T-helper 22 cell (primary cell): ENCODE measurements at places on chromosomes 7 and 10.

DNA sequence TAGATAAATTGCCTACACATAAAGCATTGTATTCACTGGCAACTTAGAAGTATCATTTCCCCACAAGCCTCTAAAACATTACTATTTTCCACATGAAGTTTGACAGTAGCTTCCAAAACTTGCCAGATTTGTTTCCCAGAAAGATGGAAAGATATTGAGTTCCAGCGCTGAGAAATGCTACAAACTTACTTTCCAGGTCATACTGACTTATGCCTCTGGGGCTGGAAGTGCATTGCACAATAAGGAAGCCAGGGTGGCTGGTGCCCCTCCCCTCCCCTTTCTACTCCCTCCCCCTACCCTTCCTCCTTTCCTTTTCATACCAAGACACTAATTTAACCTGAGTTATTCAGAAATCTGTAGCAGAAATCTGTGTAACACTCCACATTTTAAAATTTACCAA lies 212.6 kb downstream of the WDR37 start:
- DNase-seq, result no peak

GRCh38 chr10:52481986-52482555 lies 168.0 kb downstream of the DKK1 start:
- DNase-seq, result no peak

- DNase-seq, result no peak
Observed at GRCh38 chr7:84049071-84049836, 145.3 kb downstream of the SEMA3A start.

GRCh38 chr10:76543655-76544054 lies 1094.0 kb downstream of the KCNMA1 start:
- no peak for DNase-seq

DNA sequence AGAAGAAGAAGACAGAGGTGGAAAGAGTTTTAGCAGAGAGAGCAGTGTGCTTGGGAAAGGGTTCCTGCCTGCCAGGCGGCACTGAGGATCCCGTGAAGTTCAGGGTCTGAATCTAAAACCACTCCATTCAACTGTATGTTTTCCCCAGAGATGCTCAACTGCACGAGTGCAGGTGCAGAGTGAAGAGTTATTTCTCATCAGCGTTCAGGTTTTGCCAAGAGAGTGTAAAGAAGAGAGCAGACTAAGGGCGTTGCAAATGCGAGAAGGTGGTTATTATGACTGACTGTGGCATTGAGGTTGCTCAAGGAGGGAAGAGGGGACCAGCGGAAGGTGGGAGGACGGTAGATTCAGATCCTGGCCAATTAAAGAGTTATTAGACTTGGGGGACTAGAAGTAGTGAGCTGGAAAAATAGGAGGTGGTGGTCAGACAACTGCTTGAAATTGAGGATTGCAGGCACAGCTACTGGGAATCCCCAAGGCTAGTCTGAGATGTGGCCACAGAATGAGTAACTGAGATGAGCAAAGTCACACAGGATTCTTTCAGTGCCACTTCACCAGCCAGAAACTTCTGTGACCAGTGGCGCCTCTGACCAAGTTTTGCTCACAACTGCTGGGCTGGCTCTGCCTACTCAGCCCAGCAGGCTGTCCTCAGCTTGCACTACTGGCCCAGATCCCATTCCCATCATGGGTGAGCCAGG lies 29.1 kb downstream of the STRA8 start:
- no peak for DNase-seq
